Lung (tissue), 17 donors: ENCODE measurements at places on chromosomes 3 and 15.
A peak's percentile ranks its signal among the peaks of the same experiment; 100 is the strongest.

GRCh38 chr3:50213373-50213772, 8.3 kb downstream of the SLC38A3 start:
- peak; percentile 58 for DNase-seq

- no peak for DNase-seq
Observed at GRCh38 chr15:41950127-41950483, 22.3 kb downstream of the EHD4 start.

DNA sequence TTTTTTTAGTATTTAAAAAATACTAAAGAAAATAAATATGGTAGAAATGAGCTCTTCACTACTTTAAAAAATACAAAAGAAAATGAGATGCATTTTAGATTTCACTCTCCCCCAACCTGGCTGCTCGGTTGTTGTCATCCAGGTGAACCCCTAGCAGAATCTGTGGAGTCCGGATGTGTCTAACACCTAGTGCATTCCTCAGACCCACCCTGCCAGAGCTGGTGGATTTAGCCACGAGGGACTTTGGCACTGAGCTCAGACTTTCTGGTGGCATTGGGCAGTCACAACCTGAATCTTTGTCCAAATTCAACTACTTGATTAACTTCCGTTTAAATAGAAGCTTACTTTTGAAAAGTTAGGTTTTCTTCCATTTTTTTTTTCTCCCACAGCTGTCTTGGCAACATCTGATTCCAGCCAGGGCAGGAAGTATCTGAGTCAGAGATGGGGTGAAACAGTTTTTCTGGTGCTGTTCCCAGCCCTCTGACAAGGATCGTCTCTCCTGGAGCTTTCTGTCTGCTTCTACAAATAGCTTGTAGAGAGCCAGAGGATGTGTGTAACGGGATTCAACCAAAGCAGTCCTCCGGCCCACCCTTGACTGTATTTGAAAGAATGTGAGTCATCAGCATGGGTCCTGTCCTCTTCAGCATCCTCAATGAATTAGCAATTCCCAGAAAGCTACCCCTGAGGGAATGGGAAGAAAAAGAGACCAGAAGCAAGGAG, 301.8 kb upstream of the MCTP2 start:
- peak; percentile 49 for DNase-seq

DNA sequence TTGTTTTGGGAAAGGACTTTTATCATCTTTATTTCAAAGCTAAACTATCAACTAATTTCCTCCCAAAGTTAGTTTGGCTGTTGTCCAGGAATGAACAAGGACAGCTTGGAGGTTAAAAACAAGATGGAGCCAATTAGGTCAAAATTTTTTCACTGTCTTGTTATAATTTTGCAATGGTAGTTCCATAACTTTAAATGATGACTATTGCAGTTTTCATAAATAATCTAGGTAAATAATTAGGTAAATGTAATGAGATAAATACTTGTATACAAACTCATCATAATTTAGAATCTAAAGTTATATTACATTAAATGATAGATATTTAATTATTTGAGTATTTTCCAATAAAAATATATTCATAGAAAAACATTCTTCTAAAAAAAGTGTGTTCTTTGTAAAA, 68.3 kb upstream of the DAZL start:
- no peak for DNase-seq

DNA sequence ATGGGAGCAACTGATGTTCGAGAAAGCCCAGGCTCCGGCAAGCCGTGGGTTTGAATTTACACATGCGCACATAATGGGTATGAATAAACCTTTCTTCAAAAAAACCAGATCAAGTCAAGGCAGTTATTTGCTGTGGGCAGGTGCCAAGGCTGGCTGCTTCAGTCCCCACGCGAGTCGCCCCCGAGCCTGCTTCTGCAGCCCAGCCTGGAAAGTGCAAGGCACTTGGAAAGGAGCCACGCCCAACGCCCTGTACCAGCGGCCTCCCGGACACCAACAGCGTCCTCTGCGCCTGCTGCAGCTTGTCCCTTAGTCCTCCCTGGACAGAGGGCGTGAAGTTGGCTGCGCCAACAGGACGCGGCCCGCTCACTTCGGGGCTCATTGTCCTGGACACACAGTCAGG, 68.9 kb downstream of the KLF15 start:
- DNase-seq = no peak

- no peak for DNase-seq
Observed at GRCh38 chr3:111359261-111360030, 182.6 kb upstream of the CD96 start.

GRCh38 chr15:53658827-53659555, 100.5 kb downstream of the WDR72 start:
- peak; percentile 55 for DNase-seq

DNA sequence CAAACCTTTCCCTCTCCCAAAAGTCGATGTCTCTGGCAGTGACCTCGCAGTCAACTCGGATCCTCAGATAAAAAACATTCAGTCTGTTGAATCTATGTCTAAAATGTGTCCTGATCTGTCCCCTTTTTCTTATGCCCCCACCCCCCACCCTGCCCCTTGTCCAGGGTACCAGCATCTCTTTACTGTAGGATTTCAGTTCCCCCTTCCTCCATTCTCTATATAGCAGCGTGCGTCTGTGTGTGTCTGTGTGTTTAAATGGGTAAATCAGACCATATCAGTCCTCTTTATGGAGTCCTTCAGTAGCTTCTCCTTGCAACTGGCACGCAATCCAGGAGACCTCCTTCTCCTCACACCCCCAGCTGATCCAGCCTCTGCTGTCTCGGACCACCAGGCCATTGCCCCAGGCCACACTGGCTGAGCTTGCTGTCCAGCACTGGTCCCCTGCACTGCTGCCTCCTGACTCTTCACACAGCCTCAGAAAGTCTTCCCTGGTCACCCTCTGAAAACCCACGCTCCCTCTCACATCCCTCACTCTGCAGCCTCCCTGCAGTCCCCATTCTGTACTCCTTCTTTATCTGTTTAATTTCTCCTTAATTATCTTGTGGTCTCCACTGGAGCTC, 1.5 kb downstream of the LRRK1 start:
- no peak for DNase-seq

DNA sequence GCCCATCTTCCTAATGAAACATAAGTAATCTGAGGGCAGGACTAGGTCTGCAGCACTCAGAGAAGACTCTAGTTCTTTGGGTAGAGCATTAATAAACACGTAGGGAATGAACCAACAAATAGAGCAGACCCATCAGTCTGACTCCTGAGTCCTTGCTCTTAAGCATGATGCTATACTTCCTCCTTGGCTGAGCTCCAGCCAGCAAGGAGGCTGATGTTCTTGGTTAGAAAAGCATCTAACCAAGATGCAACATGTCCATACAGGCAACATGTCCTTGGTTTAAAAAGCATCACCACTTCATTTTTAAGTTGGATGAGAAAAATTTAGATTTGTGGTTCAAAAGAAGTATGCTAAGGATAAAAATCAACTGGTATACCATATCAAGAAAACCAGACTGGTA, 8.5 kb upstream of the MYH15 start:
- peak; percentile 18 for DNase-seq

GRCh38 chr3:53493963-53494791, at the start of gene CACNA1D:
Gene CACNA1D, plus strand, starts transcription at chr3:53494611. Its CDS starts 556 bp downstream, at chr3:53495167.
- peak; percentile 59 for DNase-seq

- DNase-seq = no peak
Observed at GRCh38 chr15:52673734-52674133, 5.5 kb downstream of the ATOSA start.

- no peak for DNase-seq
Observed at GRCh38 chr3:46546896-46547440, 19.1 kb downstream of the LRRC2 start.

DNA sequence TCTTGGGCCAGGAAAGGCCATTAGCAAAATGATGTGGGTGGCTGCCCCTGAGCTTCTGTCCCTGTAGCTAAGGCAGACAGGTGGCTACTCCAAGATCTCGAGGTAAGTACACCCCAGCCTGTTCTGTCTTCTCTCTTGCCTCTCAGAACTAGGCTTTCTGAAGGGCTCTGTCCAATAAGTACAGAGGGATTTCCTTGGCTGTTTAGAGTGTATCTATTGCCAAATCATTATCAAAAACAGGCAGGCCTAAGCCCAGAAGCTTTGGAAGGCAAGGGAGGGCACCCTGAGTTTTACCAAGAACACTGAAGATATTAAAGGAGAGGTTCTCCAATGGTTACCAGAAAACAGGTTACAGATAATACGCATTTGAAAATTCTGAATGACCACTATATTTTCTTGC, 156.6 kb downstream of the MYRIP start:
- no peak for DNase-seq

GRCh38 chr3:24763393-24763792, 268.7 kb upstream of the THRB start:
- DNase-seq = no peak

GRCh38 chr3:153158961-153159735, 2.9 kb upstream of the RAP2B start:
- DNase-seq = no peak

DNA sequence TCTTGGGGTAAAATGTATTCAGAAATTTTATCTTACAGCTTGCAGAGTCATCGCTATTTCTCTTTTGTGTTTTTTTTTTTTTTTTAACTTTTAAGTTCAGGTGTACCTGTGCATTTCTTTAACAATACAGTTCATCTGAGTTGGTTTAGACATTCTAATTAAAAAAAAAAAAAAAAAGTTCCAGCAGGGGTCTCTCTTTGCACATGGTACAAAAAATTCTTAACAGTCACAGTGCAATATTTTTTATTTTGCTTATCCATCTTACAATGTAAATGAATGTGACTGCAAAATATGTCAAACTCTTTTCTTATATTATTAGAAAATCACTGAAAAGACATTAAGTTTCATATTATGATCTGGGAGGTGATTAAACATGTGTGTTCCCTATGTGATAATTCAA, 47.5 kb upstream of the SLC9A9 start:
- DNase-seq = no peak

DNA sequence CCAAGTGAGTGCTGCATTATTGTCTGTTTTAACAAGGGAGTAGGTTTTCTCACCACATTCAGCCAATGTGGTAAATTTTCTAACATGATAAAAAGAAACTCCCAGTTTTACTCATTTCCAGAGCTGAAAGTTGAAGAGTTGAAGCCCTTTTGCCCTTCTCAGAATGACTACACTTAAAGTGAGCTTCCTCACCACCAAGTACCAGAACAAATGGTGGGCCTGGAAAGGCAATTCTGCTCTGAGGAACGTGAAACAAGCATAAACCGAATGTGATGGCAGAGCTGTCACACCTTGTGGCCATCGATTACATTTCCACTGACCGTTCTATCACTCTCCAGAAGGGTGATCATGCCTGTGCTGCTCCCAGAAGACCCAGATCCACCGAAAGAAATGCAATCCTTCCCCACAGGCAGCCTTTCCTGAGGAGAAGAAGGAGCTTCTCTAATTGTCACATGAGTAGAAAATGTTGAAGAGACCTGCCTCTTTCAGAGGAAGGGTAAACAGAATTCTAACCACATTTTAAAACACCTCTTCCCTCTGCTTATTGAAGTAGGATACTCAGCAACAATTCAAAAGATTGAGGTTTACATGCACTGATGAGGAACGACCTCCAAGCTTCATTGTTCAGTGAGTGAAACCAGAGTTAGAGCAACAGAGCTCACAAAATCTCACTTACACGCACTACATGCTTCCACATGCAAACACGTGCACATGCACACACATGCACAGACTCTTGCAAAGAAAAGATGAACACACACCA, 21.4 kb upstream of the CCR9 start:
- DNase-seq = no peak
